Upper lobe of right lung (tissue), 1 donor: ENCODE measurements at places on chromosomes 4 and X.

GRCh38 chr4:56699537-56700105, 18.5 kb upstream of the HOPX start:
- DNase-seq = no peak

DNA sequence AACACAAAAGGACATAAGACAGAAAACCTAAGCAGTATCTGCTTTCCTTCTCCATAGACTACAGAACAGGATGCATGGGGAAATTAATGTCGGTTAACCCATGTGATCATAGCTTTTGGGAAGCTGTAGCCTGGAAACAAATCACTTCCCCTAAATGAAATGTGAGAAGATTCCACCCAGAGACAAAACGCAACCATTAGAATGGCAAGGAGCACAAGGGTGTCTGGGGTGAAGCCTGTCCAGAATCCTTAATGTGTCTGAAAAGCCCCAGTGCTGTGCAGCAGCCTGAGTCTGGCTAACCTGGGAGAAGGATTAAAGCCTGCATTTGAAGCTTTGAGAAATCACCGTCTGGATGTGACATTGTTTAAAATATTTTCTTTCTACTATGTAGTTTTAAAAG, 213.3 kb downstream of the ANKRD50 start:
- DNase-seq = no peak

- DNase-seq = no peak
Observed at GRCh38 chr4:166293556-166293955, 420.5 kb downstream of the TLL1 start.

GRCh38 chr4:72951147-72951546, 118.4 kb downstream of the COX18 start:
- no peak for DNase-seq

DNA sequence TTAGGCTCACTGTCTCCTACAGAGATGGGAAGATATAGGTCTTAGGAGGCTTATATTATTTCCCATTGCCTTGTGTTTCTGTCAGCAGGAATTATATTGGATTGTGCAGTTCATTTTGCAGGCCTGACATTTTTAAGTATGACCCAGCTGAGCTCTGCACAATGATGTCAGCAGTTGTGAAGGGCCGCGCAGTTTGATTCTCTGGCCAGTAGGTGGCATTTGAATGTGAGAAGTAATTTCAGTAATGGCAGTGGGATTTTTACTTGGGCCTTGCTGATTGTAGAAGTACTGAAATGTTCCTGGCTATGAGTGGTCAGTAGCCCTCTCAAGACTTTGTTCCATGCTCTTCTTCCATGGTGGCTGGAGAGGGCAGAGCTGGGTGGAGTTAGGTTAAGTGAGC, 247.2 kb upstream of the MTMR8 start:
- no peak for DNase-seq

GRCh38 chr4:189767941-189768340, 172.7 kb upstream of the FRG1 start:
- DNase-seq = no peak

- no peak for DNase-seq
Observed at GRCh38 chr4:151173871-151174270, 74.4 kb downstream of the RPS3A start.

DNA sequence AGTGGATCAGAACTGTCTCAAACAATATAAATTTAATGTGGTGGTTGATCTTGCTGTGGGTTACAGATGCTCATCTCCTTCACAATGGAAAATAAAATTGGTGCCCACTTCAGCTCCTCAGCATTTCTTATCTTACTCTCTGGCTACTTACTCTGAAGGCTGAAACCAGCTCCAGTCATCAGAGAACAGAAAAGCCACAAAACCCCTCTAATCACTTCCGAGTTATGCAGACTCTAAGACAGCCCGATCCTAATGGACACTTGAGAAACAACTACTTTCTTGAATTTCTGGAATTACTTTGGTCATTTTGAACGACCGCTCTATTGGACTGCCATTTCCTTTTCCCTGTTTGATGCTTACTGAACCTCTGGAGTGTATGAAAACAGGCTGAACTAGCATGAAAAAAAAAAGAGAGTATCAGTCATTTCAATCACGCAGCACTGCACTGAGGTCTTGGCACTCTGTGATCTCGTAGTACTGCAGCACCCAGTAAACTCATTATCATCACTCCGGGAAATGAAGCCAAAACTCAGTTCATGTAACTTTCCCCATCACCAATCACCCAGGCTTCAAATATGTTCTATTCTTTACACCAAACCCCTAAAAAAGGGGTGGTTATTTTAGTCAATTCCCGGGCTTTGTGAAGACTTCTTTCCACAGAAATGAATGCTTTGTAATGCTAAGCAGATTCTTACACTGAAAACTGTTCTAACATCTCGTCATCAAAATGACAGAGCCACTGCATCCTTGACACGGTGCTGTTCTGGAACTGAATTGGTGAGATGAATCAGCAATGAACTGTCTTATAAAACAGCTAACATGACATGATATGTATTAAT, 54.5 kb downstream of the TSPAN5 start:
- DNase-seq = no peak

DNA sequence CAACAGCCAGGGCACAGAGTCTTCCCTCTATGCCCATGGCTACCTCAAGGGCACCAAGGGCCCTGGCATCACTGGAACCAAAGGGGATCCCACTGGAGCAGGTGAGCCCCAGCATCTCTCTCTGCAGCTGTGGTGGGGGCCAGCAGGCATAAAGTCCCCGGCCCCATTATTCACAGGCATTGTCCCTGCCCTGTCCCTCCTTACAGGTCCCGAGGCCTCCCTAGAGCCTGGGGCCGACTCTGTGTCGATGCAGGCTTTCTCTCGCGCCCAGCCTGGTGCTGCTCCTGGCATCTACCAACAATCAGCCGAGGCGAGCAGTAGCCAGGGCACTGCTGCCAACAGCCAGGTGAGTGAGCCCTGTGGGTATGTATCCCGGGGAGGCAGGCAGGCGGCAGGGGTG, 12.3 kb upstream of the UBA1 start:
- no peak for DNase-seq

DNA sequence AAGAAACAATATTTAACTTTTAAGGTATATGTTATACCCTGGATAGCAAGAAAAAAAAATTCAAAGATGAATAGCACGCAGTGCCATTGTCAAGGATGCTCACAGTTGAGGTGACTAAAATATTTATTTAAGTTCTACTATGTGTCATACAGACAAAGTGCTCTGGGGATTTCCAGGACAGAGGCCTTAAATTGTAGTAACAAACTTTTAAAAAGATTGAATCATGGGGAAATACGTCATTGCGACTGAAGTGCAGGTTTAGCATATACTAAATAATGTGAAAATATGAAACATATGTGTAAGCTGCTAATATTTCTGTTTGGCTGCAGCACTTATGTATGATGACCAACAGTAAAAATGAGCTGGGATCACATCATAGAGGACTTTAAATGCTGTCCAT, 748.0 kb upstream of the PCDH7 start:
- DNase-seq = no peak

DNA sequence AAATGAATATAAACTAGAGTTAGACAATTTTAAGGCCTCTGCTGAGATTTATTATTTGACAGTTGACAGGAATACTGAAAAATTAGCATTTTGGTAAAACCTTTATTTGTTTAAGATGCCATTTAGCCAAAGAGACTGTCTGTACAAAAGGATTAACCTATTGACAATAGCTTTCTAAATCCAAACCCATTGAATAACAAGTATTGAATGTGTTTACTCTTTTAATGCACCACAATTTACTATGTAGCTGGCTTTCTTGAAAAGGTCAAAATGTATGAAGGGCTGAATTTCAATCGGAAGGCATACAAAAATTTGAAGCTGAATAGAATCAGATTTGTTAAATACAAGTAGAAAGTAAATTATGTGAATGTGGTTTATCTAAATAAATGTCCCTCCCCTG, 374.5 kb downstream of the TEX13C start:
- no peak for DNase-seq

GRCh38 chr4:73721435-73721834, 18.9 kb upstream of the CXCL8 start:
- DNase-seq = no peak

DNA sequence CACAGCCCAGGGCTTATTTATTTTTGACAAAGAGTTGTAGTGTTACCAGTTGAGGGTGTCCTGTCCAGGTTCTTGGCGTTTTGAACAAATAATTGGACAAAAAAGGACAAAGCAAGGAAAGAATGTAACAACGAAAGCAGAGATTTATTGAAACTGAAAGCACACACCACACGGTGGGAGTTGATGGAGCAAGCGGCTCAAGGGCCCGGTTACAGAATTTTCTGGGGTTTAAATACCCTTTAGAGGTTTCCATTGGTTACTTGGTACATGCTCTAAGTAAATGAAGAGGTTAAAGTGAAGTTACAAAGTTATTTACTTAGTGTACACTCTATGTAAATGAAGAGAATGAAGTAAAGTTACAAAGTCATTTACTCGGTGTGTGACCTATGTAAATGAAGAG, 27.8 kb upstream of the OPHN1 start:
- no peak for DNase-seq

- no peak for DNase-seq
Observed at GRCh38 chrX:89053223-89053622, 306.2 kb downstream of the CPXCR1 start.

GRCh38 chrX:100829730-100830129, 9.5 kb downstream of the CSTF2 start:
- DNase-seq = no peak

- DNase-seq = no peak
Observed at GRCh38 chrX:39896951-39897740, 200.6 kb downstream of the BCOR start.

DNA sequence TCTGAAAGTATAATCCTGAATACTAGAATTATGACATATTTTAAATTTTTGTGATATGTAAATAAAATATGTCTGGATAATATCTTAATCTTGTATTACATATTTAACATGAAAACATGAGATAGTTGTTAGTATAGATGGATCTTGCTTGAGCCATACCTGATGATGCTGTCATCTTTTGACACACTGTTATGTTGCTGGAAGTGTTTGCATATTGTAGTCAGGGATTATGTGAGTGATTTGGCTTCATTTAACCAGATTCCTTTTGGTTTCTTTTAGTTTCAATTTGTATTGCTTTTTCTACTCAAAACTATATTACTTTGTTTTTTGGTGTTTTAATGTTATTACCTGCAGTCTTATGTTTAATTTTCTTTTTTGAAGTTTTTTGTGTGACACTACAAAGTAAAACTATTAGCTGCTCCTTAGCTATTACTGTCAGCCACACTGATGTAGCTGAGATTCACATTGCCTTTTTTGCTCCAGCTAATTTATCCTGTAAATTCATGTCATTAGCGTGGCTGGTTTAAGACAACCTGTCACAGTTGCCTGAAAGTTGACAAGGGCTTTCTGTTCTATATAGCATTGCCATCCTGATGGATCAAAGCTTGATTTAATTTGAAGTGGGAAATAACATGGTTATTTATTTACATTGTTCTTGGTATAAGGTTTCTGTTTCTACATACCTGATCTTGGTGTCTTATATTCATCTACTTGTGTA, 33.7 kb downstream of the METAP1 start:
- no peak for DNase-seq

GRCh38 chr4:94131212-94131611, 76.5 kb upstream of the SMARCAD1 start:
- no peak for DNase-seq
